ENCODE measurements at places on chromosomes 7 and 10. TPM values are rescaled to one million over a fixed set of nuclear protein-coding genes. Genes with fewer than 3 reads are reported as not detected.

DNA sequence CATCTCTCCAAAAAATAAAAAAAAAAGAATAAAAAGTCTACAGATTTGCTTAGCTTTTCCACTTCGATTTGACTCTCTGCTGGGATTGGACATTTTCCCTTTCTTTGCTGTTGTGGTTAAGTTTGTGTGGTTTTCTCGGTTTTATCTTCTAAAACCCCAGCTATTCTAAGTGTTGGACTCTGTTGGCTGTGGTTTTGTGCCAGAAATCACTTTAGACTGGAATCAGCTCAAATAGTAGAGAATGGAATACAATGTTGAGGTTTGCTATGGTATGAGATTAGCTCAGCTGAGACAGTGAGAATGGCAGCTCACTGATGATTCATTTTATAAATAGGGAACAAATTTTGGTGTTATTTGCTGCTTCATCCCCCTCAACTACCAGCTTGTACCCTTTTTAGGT lies 116.0 kb downstream of the BUB3 start:
- H3K27ac ChIP-seq, result no peak overlapping the region
- H3K27me3 ChIP-seq, result peaks cover 28% of the 10 kb centered on the region
- no peak for DNase-seq
- no peak overlapping the region for H3K4me3 ChIP-seq
- no peaks in the 10 kb centered on the region for H3K36me3 ChIP-seq
- H3K4me1 ChIP-seq, result no peaks in the 10 kb centered on the region

DNA sequence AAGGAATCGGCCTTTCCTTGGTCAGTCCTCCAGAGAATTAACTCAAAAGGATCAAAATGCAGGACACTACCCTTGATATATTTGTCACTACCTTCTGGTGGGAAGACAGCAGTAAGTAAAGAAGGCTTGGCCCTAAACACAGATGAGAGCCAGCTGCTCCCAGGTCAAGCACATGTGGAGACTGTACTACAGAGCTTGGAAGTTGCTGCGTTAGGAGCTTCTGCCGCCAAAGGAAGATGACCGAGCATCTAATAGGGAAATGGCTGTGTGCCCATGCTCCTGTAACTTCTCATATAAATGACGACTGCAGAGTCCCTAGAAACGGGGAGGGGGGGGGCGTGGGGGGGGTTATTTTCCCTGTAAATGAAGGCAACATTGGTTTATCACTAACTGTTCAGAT lies 59.0 kb downstream of the PODXL start:
- H3K36me3 ChIP-seq, result peaks cover 25% of the 10 kb centered on the region
- peaks cover 29% of the 10 kb centered on the region for H3K4me1 ChIP-seq
- peak overlapping the region; percentile 60 for H3K27ac ChIP-seq
- H3K4me3 ChIP-seq, result no peak overlapping the region
- DNase-seq, result no peak

- H3K27ac ChIP-seq, result no peak overlapping the region
- DNase-seq, result no peak
- no peak overlapping the region for H3K4me3 ChIP-seq
- H3K27me3 ChIP-seq, result no peaks in the 10 kb centered on the region
- H3K36me3 ChIP-seq, result no peaks in the 10 kb centered on the region
Observed at GRCh38 chr10:266974-267425, 131.7 kb downstream of the ZMYND11 start.

GRCh38 chr10:106571192-106571946 lies 593.1 kb downstream of the SORCS1 start:
- DNase-seq, result no peak
- H3K27me3 ChIP-seq, result peaks cover 8% of the 10 kb centered on the region
- peaks cover 8% of the 10 kb centered on the region for H3K4me1 ChIP-seq

DNA sequence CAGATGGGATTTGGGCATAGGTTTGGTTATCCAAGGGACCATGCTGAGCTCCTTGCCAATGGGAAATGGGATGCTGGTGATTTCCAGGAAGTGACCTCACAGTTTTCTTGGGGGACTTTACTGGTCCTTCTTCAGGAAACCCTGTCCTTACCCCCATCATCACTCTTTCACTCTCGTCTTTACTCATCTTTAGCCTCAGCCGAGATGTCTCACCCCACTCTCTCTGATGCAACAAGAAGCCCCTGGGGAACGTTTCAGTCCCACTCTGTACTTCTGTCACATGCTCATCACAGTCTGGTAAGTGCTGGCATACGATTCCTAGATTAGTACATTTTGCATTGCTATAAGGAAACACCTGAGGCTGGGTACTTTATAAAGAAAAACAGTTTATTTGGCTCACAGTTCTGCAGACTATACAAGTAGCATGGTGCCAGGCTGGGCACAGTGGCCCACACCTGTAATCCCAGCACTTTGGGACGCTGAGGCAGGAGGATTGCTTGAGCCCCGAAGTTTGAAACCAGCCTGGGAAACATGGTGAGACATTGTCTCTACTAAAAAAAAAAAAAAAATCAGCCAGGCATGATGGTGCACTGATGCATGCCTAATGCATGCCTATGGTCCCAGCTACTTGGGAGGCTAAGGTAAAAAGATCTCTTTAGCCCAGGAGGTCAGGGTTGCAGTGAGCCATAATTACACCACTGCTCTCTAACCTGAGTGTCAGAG lies 63.5 kb upstream of the VKORC1L1 start:
- H3K27me3 ChIP-seq, result no peaks in the 10 kb centered on the region
- H3K27ac ChIP-seq, result no peak overlapping the region
- no peak overlapping the region for H3K4me3 ChIP-seq
- DNase-seq, result no peak

DNA sequence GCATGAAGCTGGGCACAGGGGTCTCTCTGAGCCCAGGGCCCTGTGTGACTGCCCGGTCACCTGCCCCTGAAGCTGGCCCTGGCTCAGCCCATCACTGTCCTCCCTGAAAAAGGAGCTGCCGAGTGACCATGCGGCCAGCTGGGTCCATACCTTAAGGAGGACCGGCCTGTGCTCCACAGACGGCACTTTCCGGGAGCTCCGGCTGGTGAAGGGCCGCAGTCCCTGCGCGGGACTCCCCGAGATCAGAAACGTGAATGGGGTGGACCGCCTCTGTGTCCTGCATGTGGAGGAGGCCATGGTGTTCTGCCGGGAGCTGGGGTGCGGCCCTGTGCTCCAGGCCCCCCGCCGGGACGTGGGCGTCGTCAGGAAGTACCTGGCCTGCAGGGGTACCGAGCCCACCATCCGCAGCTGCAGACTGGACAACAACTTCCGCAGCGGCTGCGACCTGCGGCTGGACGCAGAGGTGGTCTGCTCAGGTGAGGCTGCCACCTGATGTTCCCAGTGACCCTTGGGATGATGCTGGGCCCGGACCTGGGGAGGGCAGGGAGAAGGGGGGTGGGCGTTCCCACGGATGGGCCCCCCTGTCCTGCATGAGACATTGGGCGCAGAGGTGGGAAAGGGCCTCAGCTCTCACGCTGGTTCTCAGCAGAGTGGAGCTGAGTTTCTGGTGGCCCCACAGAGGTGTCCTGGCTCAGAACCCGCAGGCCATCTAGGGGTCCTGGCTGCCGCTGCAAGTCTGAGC lies 3.5 kb downstream of the SCART1 start:
- no peak for DNase-seq
- no peak overlapping the region for H3K27ac ChIP-seq
- no peaks in the 10 kb centered on the region for H3K4me1 ChIP-seq
- H3K4me3 ChIP-seq, result no peak overlapping the region

DNA sequence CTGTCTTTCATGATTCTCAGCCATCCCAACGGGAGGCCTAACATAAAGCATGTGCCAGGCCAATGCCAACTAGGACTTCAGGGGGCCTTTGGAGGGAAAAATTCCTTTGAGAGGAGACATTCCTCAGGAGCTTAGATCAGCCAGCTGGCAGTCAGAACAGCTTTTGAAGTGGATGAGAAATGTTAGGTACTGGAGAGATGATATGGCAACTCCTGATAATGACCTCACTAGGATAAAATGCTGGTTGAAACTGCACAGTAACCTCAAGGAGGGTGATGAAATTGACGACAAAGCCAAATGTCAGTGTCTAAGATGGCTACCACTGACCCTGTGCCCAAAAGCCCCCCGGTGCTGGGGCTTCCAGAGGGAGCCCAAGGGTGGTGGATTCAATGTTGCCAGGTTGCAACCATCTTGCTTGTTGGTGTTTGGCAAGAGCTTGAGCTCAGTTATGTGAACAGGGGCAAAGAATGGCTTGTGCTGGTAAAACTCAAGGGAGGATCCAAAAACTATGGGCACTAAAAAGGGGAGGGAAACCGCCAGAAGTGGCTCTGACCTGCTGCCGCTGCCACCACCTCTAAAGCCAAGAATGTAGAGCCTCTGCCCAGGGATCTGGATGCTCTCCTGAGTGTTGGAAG lies 121.2 kb downstream of the UBE2H start:
- H3K4me3 ChIP-seq, result no peak overlapping the region
- peaks cover 19% of the 10 kb centered on the region for H3K36me3 ChIP-seq
- no peaks in the 10 kb centered on the region for H3K27me3 ChIP-seq
- no peak for DNase-seq
- H3K4me1 ChIP-seq, result peaks cover 73% of the 10 kb centered on the region

- no peak overlapping the region for H3K4me3 ChIP-seq
- H3K27ac ChIP-seq, result no peak overlapping the region
- DNase-seq, result no peak
- no peaks in the 10 kb centered on the region for H3K36me3 ChIP-seq
- H3K27me3 ChIP-seq, result no peaks in the 10 kb centered on the region
Observed at GRCh38 chr10:26481914-26482550, 43.9 kb downstream of the APBB1IP start.

GRCh38 chr7:79320741-79321473 lies 132.6 kb downstream of the MAGI2 start:
- H3K4me1 ChIP-seq, result no peaks in the 10 kb centered on the region
- no peak for DNase-seq
- no peaks in the 10 kb centered on the region for H3K27me3 ChIP-seq
- H3K36me3 ChIP-seq, result no peaks in the 10 kb centered on the region
- no peak overlapping the region for H3K4me3 ChIP-seq

- no peak overlapping the region for H3K27ac ChIP-seq
- H3K36me3 ChIP-seq, result no peaks in the 10 kb centered on the region
- no peaks in the 10 kb centered on the region for H3K27me3 ChIP-seq
- H3K4me3 ChIP-seq, result no peak overlapping the region
Observed at GRCh38 chr10:115968236-115968635, 304.8 kb downstream of the GFRA1 start.

GRCh38 chr7:135650831-135651573 lies 11.3 kb upstream of the STMP1 start:
- H3K36me3 ChIP-seq, result peaks cover 25% of the 10 kb centered on the region
- H3K27ac ChIP-seq, result no peak overlapping the region
- no peaks in the 10 kb centered on the region for H3K27me3 ChIP-seq
- no peak overlapping the region for H3K4me3 ChIP-seq

GRCh38 chr7:154759989-154760388 lies 242.9 kb downstream of the PAXIP1 start:
- H3K27me3 ChIP-seq, result peaks cover 24% of the 10 kb centered on the region
- H3K36me3 ChIP-seq, result no peaks in the 10 kb centered on the region
- no peak overlapping the region for H3K27ac ChIP-seq
- H3K4me3 ChIP-seq, result no peak overlapping the region
- H3K4me1 ChIP-seq, result no peaks in the 10 kb centered on the region
- no peak for DNase-seq

GRCh38 chr10:79379512-79380124 lies 32.3 kb downstream of the PPIF start:
- H3K36me3 ChIP-seq, result no peaks in the 10 kb centered on the region
- H3K4me3 ChIP-seq, result peak overlapping the region; percentile 12
- DNase-seq, result no peak
- H3K4me1 ChIP-seq, result peaks cover 54% of the 10 kb centered on the region
- peak overlapping the region; percentile 73 for H3K27ac ChIP-seq

DNA sequence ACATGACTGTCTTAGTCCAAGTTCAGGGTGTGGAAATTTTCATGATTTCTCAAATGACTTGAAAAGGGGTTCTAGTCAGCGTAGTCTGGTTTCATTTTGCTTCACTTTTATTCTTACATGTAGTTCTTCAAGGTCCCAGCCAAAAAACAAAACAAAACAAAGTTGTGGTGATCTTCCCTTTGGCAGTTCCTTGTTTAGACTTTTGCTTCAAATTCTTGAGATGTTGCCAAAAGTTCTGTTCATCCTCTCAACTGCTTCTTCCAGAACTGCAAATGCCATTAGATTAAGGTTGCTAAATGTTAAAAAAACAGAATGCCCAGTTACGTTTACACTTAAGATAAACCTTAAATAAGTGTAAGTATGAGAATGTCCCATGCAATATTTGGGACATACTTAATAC lies 370.8 kb upstream of the LRRTM3 start:
- H3K4me3 ChIP-seq, result no peak overlapping the region
- no peaks in the 10 kb centered on the region for H3K27me3 ChIP-seq
- H3K4me1 ChIP-seq, result peaks cover 16% of the 10 kb centered on the region
- no peaks in the 10 kb centered on the region for H3K36me3 ChIP-seq
- H3K27ac ChIP-seq, result no peak overlapping the region

DNA sequence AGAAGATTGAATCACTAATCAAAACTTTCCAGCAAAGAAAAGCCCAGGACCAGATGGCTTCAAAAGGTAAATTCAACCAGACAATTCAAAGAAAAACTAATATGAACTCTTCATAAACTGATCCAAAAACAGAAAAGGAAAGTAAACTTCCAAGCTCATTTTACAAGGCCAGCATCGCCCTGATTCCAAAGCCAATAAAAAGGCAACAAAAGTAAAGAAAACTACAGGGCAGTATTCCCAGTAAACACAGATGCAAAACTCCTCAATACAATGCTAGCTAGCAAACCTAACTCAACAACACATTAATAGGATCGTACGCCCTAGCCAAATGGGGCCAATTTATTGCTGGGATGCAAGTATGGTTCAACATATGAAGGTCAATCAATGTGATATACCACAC lies 53.1 kb downstream of the RNF32 start:
- no peaks in the 10 kb centered on the region for H3K27me3 ChIP-seq
- H3K27ac ChIP-seq, result no peak overlapping the region
- peaks cover 21% of the 10 kb centered on the region for H3K36me3 ChIP-seq
- DNase-seq, result no peak
- H3K4me3 ChIP-seq, result no peak overlapping the region

- DNase-seq, result no peak
- H3K36me3 ChIP-seq, result no peaks in the 10 kb centered on the region
- H3K27ac ChIP-seq, result peak overlapping the region; percentile 74
- no peaks in the 10 kb centered on the region for H3K27me3 ChIP-seq
- no peak overlapping the region for H3K4me3 ChIP-seq
Observed at GRCh38 chr10:89348481-89348880, 20.7 kb downstream of the IFIT3 start.

DNA sequence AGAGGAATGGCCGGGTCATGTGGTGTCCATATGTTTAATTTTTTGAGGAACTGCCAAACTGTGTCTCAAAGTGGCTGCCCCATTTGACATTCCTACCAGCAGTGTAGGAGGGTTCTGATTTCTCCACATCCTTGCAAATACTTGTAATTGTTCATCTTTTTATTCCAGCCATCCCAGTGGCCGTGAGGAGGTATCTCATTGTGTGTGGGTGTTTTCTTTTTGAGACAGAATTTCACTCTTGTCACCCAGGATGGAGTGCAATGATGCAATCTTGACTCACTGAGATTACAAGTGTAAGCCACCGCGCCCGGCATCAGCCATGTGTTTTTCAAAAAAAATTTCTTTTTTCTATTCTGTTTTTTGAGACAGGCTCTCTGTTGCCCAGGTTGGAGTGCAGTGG lies 38.7 kb upstream of the DLG5 start:
- no peak for DNase-seq
- H3K27ac ChIP-seq, result no peak overlapping the region

UNCX gene
- total RNA-seq, result not detected

SPAM1 gene
- not detected for total RNA-seq

NODAL gene
- 0.16 TPM for total RNA-seq

ZNRF2 gene
- total RNA-seq, result 10.9 TPM

MYPN gene
- total RNA-seq, result 124 TPM

SH2D4B gene
- not detected for total RNA-seq

CTAGE4 gene
- total RNA-seq, result 0.16 TPM

CHST3 gene
- 18.0 TPM for total RNA-seq
